ENCODE measurements at places on chromosomes 1 and 21.

DNA sequence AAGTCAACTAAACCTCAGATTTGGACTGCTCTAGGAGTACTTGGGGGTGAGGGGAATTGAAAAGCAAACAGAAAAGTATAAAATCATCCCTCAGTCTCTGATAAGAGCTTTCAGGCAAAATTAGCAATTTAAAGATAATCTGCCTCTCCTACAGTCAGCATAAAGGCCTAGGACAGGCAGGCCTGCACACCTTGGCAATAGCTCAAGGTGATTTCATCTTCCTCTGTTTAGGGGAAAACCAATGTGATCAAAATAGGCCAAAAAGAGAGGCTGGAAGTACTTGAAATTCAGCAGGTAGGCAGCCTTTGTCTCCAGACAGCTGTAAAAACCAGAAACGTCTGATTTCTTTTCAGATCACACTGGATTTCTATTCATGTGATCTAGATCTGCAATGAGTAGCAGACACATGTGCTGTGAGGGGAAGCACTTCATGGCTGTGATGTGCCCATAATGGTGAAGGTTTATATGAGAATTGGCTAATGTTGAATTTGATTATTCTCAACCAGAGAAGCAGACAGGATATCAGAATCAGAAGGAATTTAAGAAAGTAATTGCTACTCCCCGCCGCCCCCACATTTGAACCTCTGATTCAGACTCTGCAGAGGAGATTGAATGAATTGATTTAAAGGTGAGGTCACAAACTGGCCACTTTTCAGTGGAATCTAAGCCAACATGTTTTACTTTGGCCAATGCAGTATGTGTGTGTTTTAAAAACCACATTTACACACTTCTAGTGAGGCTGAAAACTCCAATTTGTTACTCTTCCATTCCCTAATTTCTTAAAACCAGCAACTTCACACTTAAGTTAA lies 45.8 kb upstream of the DNASE2B start:
- DNase-seq, result no peak

DNA sequence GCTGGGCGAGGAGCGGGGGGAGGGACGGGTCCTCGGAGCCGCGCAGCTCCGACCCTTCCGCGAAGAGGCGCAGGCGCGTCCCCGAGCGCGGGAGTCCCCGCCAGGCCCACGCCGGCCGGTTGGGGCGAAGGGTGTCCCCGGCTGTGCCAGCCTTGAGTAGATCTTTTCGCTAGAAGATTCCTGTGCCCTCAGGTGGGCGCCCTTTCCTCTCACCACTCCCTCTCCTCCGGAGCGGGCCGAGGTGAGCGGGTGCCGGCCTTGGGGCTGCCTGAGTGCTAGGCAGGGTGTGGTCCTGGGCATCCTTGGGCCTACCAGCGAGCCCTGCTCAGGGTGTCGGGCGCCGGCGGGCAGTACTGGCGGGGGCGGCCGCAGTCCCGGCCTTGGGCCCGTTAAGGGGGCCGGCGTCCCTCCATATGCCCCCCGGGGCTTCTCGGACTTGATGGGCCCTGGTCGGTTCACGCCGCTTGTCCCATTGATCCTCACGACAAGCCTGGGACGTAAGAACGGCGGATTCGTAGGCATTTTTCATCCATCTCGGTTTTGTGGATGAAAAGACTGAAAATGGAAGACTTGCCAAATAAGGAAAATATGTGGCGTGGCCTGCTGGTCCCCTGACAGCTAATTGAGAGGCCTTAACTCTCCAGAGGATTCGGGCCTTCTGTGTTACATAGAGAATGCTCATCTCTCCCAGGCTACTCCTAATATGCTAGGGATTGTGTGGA lies 712 bp downstream of the DEGS1 start:
- DNase-seq, result no peak

DNA sequence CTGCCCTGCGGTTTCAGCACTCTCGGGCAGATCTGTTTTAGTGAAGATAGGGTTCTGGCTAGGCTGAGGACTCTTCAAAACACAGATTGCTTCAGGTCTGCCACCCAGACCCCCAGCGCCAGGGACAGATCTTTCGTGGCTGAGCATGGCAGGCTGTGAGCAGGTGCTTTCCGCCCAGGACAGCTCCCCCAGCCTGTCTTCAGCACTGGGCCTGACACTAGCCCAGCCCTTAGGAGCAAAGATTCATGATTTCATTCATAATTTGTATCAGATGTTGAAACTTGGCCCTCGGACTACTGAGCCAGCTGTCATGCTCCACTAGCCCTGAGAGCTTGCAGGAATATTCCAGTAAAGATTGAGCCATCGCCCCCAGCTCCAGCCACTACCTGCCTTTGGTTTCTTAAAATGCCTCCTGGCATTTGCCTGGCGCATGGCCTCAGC lies 5.9 kb downstream of the ADPRS start:
- DNase-seq, result no peak

- no peak for DNase-seq
Measured at GRCh38 chr21:42027822-42028765, 17.9 kb upstream of the ZBTB21 start.

DNA sequence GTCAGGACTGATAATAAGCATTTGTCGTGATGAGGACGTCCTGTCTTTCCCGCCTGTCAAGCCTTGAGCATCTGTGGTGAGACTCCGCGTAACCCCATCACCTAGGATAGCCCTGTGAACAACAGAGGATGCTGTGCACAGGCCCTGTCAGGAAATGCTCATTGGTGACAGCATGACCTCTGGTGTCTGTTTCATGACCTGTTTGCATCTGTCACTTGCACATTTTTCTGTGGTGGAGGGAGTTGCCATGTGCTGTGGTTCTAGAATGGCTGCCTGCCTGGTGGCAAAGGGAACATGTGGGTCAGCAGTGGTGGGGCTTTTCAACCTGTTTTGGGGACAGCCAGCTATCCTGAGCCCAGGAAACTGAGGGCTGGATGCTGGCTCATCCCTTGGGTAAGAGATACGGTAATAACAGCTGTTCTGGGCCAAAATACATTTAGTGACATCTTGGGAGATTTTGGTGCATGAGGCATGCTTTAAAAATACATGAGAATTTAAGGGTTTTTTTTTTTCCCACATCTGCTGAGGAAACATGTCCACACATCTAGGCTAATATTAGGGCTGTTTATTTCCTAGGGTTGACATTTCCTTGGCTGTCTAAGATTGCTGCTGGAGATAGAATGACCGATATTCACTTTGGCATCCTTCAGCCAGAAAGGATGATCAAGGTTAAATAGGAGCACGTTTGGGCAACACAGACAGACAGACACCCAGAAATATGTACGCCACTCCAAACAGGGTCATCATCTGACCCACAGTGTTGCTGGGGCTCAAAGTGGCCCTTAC lies 52.9 kb downstream of the KCNC4 start:
- DNase-seq, result no peak

GRCh38 chr1:233627376-233627775 lies 13.5 kb downstream of the KCNK1 start:
- no peak for DNase-seq

- DNase-seq, result no peak
Measured at GRCh38 chr21:45892156-45892915, 89.2 kb upstream of the COL6A1 start.

DNA sequence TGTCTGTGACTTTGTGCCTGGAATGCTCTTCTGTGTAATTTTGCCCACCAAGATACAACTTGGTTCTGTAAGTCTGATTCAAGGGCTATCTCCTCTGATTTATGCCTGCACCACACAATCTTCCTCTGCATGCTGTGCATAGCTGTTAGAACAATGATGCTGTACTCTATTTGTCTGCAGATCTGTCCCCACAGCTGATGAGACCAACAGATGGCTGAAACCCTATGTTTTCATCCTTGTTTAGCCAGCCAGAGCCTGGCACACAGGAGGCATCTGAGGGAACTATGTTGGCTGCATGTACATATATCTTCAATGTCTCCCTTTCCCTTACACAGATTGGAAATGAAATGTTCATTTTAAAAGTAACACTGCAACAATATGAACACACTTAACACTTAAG lies 58.0 kb upstream of the ABCA4 start:
- no peak for DNase-seq

GRCh38 chr1:22827666-22828483 lies 117.2 kb downstream of the EPHB2 start:
- no peak for DNase-seq

DNA sequence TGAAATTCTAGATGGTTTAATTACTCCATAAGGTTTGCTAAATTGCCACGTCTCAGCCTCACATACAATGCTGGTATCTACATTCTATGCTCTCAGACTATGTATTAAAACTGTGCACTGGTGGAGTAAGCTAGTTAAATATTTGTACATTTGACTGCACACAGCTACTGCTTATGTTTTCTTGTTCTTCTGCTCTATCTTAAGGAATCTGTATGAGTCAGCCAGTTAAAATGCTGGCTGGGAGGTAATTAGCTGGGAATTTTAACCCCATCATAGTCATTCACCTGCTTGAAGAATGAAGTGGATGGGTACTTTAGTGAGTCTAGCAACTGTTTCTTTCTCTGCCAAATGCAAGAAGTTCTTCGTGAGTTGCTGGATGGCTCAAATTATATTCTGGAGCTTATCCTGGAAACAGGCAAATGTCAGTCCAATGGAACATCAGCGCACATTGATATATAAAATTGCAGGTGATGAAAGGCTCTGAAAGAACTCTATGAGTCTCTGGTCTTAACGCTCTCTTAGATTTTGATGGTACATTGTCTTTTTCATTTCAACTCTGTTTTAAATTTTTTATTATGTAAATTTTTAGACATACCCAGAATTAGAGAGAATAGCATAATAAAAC lies 83.4 kb downstream of the BACH1 start:
- DNase-seq, result no peak

GRCh38 chr1:9826616-9827015 lies 2.9 kb upstream of the CLSTN1 start:
- DNase-seq, result no peak

DNA sequence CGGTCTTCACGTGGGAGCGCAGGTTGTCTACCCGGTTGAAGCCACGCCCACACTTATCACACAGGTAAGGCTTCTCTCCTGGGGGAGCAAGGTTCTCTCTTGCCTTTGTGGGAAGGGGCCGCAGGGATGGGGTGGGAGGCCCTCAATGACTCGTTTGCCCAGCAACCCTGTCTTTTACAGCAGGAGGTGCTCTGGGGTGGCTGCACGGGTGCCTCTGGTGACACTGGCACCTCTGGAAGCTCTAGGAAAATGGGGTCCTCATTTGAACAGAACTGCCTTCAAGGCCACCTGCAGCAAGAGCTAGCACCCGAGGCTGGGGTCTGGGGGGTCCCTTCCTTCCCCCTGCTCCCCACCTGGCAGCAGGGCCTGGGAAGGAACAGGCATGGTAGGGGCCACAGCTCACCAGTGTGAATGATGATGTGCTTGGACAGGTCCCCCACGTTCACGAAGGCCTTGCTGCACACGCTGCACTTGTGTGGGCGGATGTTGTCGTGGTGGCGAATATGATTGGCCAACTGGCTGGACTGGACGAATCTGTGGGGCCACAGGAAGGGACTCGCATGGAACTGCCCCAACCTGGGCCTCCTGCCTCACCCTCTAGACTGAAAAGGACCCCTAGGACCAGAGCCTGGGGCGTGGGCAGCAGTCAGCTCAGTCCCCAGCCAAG lies 33.1 kb downstream of the ZBTB17 start:
- DNase-seq, result no peak

- no peak for DNase-seq
Measured at GRCh38 chr1:29344336-29344735, 108.0 kb downstream of the PTPRU start.

DNA sequence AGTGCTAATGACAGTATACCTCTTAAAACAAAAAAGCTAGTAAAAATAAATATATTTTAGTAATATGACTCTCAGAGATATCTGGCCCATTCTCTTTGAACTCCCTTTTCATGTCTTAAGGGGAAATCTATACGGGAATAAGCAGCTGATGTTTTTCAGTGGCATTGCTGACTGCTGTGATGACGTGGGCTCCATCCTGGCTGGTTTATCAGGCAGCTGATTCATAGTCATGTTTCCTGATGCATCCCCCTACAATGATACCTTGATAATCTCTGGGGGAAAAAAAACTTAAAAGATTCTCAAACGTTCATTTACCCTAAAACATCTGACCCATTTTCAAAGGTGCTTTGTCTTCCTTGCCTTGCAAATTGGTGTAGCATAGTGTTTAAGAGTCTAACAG lies 53.8 kb downstream of the ABCA4 start:
- no peak for DNase-seq

Data from NCI-H1417 treated with DMSO at 0.1 percent for 48 hours (cell line).